Cardiac muscle cell (in vitro differentiated cells and primary cell): ENCODE measurements at places on chromosomes 4 and X.
A peak's percentile ranks its signal among the peaks of the same experiment; 100 is the strongest.

DNA sequence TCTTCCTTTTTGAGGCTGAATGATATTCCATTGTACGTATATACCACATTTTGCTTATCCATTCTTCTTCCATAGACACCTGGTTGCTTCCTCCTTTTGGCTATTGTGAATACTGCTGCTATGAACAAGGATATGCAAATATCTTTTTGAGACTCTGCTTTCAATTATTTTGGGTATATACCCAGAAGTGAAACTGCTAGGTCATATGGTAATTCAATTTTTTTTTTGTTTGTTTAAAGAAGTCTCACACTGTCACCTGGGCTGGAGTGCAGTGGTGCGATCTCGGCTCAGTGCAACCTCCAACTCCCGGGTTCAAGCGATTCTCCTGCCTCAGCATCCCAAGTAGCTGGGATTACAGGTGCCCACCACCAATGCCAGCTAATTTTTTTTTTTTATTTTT lies 75.3 kb downstream of the METTL14 start:
- no peak for DNase-seq

GRCh38 chr4:180625653-180626052 lies 1617.5 kb upstream of the TENM3 start:
- DNase-seq = no peak

GRCh38 chrX:120372667-120373370 lies 10.9 kb downstream of the ATP1B4 start:
- DNase-seq = no peak

DNA sequence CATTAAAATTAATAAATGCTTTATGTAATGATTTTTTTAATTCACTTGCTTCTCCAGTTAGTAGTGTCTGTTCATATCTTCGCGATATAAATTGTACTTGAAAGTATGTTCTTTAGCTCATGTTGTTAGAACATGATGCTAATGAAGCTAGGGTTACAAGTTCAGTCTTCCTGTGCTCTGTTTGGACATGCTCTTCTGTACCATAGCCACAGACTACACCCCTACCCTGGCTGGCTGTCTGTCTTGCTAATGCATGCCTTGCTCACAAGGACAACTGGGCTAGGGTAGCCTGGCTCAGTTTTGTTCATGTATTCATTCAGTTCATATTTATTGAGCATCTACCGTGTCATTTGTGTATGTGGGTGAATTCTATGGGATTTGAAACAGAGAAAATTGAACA lies 50.8 kb upstream of the MTMR1 start:
- DNase-seq = no peak

DNA sequence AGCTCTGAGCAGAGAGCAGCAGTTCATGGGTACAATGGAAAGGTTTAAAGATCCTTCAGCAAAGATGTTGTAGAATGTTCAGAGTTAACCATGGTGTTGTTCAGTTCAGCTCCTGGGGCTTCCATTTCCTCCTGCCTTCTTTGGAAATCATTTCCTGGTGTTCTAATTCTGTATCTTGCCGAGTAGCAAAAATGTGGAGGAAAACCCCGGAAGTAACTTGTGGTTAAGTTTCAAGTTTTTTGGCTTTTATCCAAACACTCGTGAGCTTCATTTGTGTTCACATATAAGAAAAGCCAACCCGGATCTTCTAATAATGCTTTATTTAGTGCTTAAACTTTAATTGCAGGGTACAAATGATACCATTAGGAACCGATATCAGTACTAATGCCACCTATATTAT lies 33.6 kb upstream of the ARX start:
- no peak for DNase-seq

- no peak for DNase-seq
Observed at GRCh38 chrX:153556767-153557166, 39.3 kb downstream of the ATP2B3 start.

- no peak for DNase-seq
Observed at GRCh38 chr4:174528226-174528625, 5.9 kb upstream of the HPGD start.

DNA sequence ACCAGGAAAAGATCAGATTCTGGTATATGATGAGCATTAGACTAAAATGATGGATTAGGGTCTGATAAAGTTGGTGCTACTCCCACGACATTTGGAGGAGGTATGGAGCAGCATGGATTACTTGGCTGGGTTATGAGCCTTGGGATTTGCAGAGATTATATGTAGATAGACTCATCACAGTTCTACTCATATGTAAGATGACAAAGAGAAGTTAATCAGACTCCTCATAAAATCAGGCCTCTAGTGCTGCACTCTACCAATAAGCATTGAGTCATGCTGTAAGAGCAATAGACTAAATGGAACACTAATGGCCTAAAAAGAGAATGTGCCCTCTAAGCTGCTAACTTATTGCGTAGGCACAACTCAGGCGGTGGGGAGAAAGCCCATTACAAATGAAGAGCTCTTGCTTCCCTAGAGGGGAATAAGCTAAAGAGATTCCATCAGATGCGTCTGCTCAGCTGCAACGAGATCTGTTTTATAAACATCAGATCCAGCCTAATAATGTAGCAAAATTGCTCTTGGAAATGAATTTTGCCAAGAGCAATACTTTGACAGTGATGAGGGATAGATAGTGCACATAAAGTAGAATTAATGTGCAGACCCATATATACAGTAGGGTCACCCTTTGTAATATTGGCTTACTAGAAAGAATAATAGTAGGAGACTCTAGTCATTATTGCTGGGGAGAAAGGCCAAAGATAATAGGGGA lies 17.5 kb downstream of the LIAS start:
- DNase-seq = no peak

GRCh38 chrX:121407627-121408026 lies 360.2 kb downstream of the GLUD2 start:
- no peak for DNase-seq

GRCh38 chr4:177568931-177569330 lies 126.7 kb upstream of the AGA start:
- DNase-seq = no peak

- DNase-seq = peak; percentile 69
Observed at GRCh38 chr4:143514497-143514896, 995 bp downstream of the SMARCA5 start.

DNA sequence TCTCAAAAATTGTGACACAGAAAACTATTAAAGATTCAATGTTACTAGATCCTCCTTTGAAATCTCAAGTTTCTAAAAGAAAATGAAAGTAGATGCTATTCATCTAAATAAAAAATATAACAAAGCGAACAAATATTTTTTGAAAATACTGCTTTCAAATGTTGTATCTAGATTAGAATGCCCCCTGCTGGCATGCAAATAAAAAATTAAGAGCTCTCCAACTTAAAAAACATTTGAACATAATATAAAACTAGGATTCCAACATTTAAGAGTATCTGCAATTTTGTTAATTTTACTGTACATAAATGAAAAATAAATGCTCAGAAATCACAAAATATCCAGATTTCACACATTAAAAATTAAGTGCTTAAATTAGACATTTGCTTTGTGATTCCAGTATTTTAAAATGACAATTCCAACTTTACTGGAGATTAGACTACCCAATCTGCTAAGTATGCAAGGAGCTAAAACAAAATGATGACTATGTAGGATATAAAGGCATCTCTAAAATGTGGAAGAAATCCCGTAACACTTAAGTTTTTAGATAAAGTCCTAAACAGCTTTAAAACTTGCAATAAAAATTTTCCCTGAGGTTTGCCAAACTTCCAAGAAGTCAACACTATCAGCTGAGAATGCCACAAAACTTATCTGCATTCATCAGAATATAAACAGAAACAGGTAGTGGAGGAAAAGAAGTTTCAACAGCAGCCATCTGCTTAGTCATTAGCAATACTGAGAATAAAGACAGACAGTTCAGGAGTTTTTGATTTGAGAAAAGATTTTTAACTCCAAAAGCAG lies 32.7 kb downstream of the DHX15 start:
- DNase-seq = no peak

GRCh38 chrX:24371391-24371972 lies 11.0 kb downstream of the SUPT20HL1 start:
- DNase-seq = peak; percentile 73

DNA sequence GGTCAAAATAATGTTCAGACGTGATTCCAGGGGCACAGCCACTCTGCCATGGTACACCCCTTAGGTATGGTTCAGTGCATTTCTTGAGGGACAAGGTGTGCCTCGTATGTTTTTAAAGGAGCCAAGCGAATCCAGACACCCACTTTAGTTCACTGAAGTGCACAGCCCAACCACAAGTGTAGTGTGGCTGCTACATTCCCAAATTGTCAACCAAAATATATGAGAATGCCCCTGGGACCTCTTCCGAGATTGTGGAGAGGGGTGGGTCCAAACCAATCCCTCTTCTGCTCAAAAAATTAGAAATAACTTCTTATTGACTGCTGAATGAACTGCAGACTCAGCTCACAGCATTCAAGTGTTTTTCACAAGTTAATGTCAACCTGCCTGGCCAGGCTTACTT lies 7.4 kb upstream of the BRS3 start:
- no peak for DNase-seq
